Stimulated activated CD4-positive, alpha-beta T cell treated with anti-CD3 and anti-CD28 coated beads, Interleukin-1b, Interleukin-23, amount 100 ng/mL, for 1 hour (primary cell): ENCODE measurements at places on chromosomes 2 and 18.

GRCh38 chr2:24961903-24962302, 9.9 kb downstream of the DNAJC27 start:
- DNase-seq: no peak

DNA sequence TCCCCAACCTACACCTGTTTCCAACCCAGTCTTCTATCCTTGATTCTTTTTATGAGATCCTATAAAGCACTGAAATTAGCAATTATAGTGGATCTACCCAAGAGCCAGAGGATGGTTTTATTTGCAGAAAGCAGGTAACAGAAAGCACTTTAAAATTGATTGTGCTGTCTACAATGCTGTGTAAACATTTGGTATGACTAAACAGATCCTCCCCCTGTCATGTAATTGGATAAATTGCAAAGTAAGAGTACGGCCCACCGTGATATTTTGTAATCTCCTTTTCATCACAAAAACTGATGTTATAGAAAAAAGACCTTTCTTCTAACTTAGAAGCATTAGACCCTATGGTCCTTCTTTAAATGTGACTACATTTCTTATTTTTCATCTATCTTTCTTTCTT, 11.3 kb upstream of the PPP3R1 start:
- no peak for DNase-seq

DNA sequence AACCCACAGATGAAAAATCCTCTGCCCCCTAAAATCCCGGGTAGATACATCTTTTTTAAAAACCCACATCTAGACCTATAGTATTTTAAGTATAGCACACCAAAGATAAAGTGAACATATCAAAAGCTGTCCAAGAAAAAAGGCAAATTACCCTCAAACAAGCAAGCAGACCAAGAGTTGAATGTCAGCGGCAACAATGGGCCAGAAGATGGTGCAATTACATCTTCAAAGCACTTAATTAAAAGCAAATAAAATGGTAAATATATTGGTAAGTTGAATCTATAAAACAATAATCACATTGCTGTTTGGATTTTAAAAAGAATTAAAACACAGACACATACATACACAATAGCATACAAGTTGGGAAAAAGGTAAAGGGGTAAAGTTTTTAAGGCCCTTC, 98.5 kb downstream of the MYOM1 start:
- DNase-seq: no peak

- DNase-seq: no peak
Measured at GRCh38 chr2:226677080-226677479, 122.5 kb downstream of the IRS1 start.

GRCh38 chr18:78926243-78926615, 53.4 kb upstream of the SALL3 start:
- no peak for DNase-seq

GRCh38 chr2:160220545-160221009, 20.5 kb upstream of the ITGB6 start:
- no peak for DNase-seq

GRCh38 chr2:119179991-119180390, 21.4 kb upstream of the C1QL2 start:
- no peak for DNase-seq

DNA sequence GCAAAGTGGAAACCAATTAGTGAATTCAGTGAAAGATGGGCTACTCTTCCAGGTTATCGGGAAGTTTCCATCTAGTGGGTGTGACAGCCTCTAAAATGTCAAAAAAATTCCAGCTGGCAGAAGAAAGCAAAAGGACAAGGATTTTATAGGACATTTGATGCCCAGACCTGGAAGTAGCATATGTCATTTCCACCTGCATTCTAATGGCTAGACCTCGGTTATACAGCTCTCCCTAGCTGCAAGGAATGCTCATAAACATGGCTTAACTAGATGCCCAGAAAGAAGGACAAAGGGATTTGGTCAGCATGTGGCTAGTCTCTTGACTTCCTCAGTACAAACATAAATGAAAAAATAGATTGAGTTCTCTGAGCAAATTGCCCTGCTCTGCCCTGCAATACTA, 215.4 kb downstream of the NYAP2 start:
- DNase-seq: no peak

DNA sequence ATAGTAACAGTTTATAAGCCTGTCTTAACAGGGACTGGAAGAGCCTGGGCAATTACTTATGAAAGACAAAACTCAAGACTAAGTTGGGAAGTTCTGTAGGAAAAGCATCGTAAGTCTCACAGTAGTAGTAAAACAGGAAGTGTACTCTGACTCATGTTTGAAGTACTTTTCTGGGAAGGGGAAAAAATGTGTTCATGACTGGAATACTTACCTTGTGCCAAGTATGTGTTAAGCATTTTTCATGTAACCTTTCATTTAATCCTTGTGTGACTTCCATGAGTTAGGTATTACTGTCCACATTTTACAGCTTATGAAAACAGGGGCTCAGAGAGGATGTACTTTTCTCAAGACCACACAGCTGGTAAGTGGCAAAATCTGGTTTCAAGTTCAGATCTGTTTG, 13.7 kb upstream of the SKOR2 start:
- no peak for DNase-seq

GRCh38 chr2:3041841-3042600, 335.6 kb downstream of the EIPR1 start:
- DNase-seq: no peak

GRCh38 chr18:6751222-6751621, 21.7 kb downstream of the ARHGAP28 start:
- no peak for DNase-seq

GRCh38 chr2:108573061-108573460, 38.8 kb downstream of the LIMS1 start:
- no peak for DNase-seq

- no peak for DNase-seq
Measured at GRCh38 chr2:42849311-42849710, 56.9 kb upstream of the HAAO start.

DNA sequence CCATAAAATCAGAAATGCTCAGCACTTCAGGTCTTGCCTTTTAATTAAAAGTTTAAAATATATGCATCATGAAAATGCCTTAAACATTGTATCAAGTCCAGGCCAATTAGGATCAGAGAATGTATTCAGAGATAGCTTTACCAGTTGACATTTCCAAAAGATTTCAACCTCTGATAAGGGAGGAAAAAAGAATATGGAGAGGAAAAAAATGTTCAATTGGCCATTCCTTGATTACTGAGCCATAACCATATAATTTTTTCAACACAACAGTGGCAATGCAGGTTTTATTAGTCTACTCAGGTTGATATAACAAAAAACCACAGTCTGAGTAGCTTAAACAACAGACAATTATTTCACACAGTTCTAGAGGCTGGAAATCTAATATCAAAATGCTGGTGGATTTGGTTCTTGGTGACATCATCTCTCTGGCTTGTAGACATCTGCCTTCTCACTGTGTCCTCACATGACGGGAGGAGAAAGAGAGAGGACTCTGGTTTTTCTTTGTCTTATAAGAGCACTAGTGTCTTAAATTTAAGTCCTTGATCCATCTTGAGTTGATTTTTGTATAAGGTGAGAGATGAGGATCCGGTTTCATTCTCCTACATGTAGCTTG, 111.9 kb downstream of the IRS1 start:
- DNase-seq: no peak

GRCh38 chr2:145874466-145874865, 1354.5 kb upstream of the ZEB2 start:
- no peak for DNase-seq

DNA sequence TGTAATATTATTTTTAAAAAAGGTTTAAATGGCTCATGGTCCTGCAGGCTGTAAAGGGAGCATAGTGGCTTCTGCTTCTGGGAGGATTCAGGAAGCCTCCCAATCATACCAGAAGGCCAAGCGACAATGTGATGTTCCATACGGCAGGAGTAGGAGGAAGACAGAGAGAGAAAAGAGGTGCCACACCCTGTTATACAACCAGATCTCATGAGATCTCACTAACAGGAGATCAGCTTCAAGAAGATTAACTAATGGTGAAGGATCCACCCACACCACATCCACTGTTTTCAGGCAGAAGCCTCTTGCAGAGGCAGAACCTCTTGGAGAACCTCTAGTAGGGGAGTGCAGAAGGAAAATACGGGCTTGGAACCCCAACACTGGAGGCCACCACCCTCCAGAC, 103.9 kb upstream of the TEKT4 start:
- DNase-seq: no peak

DNA sequence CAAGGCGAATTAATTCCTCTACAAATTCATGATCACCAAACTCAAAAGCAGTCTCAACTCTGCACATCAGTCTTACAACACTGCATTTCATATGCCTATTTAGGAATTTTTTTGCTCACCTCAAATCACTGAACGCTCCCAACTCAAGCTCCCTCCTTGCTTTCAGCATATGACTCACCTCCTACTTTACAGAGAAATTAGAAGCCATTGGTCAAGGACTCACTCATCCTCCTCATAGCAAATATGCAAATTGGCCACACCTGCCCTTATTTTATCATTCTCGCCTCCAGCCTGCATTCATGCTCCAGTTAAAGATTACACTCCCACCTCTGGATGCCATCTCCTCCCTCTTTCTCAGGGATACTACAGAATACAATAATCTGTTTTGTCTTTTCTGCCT, 148.8 kb downstream of the MBD2 start:
- DNase-seq: no peak

DNA sequence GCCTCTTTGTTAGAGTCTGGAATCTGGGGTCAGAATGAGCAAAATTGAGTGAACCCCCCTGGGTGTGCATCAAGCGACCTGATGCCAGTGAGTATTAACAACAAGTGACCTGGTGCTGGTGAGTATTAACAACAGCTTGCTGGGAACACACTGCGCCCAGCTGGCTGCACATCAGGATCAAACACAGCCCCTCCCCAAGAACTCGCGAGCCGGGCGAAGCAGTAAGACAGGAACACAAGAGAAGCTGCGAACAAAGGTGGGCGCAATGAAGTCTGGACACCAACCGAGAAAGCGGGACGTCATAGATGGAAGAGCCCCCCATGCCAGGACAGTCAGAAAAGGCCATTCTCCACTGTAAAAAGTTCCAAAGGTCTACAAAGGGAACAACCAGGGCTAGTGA, 34.3 kb downstream of the CRACDL start:
- no peak for DNase-seq

DNA sequence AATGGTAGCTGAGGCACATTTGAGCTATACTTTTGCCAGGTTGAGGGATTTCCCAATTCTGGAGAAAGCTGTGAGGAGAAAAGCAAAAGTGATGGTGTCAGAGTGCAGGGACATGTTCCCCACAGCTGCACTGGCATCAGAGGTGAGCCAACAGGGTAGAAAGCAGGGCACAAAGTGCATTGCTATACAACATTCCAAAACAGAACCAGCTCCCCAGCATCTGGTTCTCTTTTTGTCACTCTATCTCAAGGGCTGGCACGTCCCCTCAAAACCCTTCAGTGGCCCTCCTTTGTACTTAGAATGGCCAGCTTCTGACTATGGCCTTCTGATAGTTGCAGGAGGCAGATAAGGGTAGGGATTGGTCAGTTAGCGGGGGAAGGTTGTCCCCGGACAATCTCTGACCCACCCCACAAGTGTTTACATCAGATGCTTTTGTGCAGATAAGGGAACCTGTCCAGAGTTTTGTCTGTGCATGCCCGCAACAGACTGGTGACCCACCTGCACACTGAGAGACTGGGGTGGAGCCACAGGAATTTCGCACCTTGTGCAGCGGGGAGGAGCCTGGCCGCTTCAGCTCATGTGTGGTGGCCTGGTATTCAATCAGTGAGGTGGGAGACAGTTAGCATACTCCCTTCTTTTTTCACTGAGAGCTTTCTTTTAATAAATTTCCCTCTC, 31.0 kb upstream of the TMEM17 start:
- no peak for DNase-seq

DNA sequence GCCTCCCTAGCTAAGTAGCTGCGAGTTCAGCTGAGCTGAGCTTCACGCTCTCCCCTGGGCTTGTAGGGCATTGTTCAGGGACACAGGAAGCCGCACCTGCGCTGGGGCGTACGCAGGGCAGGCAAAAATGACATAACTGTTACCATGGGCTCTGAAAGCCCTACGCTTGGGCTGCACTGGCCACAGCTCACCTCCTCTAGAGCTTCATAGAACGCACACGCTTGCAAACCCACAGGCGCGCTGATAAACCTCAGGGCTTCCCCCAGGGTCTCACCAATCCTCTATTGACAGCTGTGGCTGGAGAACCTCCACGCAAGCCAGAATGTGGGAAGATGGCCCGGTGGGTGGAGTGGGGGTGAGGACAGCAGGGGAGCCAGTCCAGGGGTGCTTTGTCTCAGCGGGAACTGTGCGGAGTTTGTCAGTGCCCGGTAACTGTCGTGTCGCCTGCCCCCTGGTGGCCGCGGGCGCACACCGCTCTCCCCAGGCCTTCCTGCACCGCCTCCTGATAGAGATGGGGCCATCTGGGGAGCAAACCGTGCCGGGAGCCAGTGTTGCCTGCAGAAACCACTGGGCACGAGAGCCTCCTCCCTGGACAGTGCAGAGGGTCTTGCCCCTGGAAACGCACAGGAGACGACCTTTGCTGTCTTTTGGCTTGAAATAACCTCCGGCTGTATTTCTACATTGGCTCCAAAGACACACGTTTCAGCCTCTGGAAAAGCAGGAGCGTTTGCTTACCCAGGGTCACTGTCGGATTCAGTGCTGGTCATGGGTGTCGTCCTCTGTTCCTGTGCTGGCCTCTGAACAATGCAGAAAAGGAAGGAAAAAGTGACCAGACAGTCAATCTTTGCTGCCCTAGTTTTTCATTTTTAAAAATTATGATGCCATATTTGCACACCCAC, 17.0 kb upstream of the CIDEA start:
- DNase-seq: no peak

GRCh38 chr18:58064406-58064998, 20.5 kb downstream of the NEDD4L start:
- DNase-seq: no peak

DNA sequence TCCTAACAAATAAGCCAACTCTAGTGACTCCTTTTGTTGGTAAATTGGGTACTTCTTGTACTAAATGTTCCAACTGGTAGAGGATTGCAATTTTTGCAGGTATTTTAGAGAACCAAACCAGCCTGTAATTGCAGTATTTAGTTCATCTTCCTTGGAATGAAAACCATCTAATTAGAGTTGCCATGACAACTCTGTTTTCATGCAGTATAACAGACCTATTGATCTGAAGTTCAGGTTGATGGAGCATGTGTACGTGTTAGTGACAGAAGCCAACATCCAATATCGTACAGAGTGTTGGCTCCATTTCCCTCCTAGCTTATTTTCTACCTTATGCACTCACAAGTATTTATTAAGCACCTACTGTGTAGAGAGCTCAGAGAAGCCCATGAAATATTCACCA, 176.3 kb upstream of the FOSL2 start:
- no peak for DNase-seq

DNA sequence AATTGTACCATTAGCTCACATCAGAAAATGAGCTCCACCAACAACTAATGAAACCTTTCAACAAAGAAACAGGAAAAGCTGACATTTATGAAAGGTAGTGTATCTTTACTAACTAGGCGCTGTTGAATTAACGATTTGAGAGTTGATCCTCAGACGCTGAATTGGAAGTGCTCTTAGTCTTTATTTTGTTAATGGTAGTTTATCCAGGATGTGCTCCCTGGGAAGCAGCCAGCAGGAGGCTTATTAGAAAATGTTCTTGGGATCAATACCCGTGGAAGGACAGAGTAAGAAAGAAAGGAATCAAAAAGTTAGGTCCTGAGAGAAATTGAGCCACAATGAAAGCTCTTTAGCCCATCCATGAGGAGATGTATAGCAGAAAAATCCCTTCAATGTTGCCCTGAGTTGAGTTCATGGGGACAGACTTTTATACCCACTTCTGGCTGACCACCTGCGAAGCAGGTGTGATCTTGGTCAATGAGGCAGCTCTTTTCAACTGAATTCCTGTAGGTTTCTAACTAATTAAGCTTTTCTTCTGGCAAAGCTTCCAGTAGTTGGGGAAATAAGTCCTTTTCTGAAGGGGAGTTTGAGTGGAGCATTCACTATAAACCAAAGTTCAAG, 492.6 kb upstream of the REG3G start:
- no peak for DNase-seq
